ENCODE measurements at places on chromosomes 6 and 20.

DNA sequence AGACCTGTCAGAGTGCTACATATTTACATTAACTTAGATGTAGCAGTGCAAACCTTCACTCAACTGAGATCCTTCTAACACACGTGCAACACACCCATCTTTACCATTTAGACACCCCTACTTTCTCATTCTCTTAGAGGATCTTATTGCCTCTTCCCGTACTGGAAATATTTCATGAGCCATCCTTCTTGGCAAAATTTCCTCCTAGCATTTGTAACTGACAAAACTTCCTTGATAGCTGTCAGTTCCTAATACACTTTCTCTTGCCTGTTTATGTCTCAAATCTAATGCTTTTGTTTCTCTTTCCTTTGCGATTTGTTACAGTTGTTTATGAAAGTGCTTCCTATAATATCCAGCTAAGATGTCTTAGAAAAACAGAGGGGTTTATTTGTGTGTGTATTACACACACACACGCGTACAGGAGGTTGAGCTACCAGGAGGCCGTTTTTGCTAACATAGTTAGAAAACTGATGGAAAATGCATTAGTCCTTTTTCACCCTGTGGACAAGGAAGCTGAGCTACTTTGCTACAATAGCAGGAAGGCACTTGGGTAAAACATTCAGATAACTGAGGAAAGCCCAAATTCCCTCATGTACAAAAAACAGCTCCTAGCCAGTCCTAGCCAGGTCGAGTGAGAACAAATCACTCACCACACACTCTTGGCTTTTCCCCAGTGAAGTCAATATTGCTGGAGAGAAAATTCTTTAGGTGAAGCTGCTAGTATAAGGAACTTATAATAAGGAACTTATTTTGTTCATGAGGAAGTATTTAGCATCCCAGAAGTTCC lies 153.6 kb downstream of the NFATC2 start:
- DNase-seq = no peak

GRCh38 chr6:31547727-31548543 lies 527 bp downstream of the NFKBIL1 start:
- DNase-seq = no peak

GRCh38 chr6:13488015-13488895 lies 855 bp upstream of the GFOD1 start:
- DNase-seq = no peak

GRCh38 chr20:33979094-33979493 lies 14.6 kb upstream of the RALY start:
- DNase-seq = no peak

- no peak for DNase-seq
Measured at GRCh38 chr6:100366419-100366818, 98.3 kb downstream of the SIM1 start.

DNA sequence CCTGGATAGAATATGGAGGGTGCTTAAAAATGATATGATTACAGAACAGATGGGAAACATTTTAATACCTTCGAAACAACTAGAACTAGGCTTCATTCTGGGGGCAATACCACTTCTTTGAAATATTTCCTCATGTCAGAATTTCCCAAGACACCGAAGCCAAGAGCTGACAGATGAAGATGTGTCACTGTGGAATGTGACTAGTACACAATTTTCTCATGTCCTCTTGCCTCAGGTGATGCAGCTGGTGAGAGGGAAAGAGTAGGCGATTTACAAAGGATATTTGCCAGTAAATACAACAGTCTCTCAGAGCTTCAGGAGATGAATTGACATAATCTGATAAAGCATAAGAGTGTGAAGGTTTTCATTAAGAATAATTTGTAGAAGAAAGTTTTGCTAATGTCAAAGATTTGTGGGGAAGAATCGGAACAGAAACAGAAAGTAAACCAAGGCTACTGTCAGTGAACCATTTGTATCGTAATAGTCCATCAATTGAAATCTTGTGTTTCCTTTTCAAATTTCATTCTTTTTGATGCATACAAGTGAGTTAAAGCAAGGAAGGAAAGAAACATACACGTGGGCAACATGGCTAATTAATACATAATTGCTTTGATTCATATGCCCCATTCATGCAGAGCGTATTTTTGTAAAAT lies 164.7 kb upstream of the CCN2 start:
- no peak for DNase-seq

Measured in fibroblast of skin of left biceps (primary cell).